Esophagus mucosa (tissue), 1 donor: ENCODE measurements at places on chromosomes 2 and 18. TPM values are rescaled to one million over a fixed set of nuclear protein-coding genes. Genes with fewer than 3 reads are reported as not detected.

- no peak for ATAC-seq
Measured at GRCh38 chr2:238694136-238694755, 153.6 kb upstream of the TWIST2 start.

DNA sequence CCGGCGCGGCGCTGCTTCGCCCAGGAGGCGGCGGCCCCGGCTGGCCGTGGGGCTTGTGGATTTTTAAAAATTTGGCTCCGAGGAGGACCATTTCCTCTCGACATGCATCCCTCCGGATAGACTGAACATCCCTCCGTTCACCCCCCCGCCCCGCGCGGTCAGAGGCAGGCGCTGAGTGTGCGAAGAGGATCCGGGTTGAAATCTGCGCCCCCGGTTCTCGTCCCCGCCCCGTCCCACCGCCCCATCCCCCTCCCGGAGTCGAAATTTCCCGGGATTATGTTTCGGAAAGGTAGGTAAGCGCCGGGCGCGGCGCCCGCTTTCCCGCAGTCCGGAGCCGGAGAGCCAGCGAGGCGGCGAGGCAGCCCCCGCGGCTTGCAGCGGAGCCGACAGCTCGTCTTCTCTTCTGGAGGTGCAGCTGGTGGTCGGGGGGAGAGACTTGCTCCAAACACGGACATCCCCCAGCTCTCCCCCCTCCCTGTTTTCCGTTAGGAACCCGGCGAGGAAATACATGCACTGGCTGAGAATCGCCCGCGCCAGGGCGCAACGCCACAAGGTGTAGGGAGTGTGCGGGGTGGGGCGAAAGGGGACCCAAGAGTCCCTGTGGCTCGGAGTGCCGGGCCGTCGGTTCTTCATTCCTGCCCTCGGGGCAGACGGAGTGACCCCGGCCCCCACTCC lies at the start of gene PRKCE:
TSS of gene PRKCE (plus strand) at position 261 of the 675 bp plus-strand sequence.
- peak; percentile 27 for ATAC-seq

DNA sequence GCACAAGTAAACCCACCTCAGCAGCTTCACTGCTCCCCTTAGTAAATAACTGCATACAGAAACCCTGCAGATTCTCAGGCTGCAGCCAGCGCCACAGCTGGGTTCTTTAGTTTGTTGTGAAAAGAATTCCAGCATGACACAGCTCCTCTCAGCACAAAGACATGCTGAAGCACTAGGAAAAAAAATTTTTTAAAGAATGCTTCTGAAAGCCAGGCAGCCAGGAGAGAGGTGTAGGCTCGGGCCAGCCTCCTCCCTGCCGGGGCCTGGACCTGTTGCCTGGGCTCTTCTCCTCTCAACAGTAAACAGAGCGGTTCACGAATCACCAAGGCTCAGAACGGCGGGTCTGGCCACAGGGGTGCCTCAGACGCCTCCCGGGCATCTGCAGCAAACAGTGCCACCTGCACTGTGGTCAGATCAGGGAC lies 95.7 kb upstream of the POU3F3 start:
- no peak for ATAC-seq

GRCh38 chr2:172375251-172375650 lies 52.1 kb upstream of the ITGA6 start:
- peak; percentile 46 for ATAC-seq

DNA sequence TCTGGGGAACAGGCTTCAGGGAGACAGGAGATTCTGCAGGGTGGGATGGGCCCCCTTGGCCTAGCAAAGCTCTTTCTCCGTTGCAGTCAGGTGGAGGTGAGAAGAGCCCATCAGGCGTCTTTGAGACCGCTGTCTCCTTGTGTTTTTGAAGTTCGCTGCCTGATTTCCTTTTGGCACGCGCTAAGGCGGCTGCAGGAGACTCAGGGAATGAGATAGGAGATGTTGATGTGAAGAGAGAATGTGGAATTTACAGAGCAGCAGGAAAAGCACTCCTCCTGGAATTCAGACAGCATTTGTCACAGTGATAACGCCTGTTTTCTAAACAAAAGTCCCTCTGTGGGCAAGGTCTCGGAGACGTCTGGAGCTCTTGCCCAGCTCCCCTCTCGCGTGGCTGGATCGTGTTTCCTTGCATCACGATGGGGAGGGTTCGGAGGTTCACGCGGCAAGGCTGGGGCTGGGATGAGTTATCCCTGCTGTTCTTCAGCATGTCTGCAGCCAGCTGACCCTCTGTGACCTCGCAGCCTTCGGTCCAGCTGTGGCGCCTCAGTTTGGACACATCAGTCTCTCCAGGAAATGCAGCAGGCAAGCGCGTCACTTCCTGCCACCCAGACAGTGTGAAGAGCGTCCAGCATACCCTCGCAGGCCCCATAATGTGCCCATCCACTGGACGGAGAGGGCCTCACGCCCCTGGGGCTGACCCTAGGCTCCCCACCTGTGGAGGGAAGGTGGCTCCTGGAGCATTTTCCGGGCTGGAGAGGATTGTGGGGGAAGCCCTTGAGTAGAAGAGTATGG lies 30.2 kb downstream of the GLI2 start:
- ATAC-seq, result no peak

DNA sequence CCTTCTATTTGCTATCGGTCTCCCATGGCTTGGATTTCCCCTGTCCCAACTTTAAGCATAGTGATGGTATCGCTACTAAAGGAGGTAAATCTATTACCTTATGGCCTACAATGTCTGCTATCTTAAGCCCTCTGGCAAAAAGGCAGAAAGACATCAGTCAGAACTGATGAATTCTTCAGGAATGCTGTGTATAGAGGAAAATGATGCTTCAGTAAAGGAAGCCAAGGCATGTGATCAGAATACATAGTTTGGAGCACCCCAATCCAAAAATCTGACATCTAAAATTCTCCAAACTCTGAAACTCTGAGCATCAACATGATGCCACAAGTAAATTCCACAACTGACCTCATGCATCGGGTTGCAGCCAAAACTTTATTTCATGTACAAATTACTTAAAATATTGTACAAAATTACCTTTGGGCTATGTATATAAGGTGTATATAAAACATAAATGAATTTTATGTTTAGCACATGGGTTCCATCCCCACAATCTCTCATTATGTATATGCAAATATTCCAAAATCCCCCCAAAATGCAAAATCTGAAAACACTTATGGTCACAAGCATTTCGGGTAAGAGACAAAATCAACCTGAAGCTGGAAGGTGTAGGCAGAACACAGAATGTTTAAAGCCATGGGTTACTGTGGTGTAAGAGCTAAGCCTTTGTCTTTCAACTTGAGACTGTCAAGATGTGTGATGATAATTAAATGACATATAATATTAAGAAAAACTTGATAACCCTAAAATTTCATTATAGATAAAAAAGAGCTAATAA lies 66.2 kb downstream of the CUL3 start:
- ATAC-seq, result no peak

GRCh38 chr2:53104263-53104662 lies 663.3 kb upstream of the CHAC2 start:
- ATAC-seq, result no peak

DNA sequence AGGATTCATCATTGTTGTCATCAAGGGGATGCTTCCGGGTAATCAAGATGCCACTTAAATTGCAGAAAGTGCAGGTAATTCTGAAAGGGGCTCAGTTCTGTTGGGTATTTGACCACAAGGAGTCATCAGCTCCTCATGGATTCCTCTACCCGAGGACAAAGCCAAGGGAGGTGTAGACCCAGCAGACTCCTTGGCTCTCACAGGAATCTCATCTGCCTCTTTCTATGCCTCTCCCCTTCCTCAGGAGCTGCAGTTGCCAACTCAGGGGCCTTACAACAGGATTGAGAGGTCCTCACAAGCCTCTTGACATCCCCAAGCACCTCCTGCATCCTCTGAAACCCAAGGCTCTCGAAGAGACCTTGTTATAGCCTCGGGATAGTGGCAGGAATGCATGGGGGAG lies 44.0 kb downstream of the ITGB6 start:
- no peak for ATAC-seq

DNA sequence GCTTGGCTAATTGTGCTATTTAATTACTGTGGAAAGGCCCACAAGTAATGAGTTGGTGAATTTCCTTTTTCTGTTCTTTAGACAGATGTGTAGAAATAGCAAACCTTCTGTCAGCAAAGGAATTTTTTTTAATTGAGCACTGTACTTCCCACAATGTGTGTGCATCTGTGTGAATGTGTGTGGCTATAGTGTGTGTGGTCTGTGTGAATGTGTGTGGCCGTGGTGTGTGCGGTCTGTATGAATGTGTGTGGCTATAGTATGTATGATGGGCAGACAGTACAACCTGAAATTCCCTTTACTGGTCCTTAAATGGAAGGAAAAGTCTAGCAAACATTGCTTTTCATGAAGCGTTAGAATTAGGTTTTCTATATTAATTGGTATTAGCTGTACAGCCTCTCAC lies 203.5 kb upstream of the TPO start:
- no peak for ATAC-seq

The C1QL2 gene
- not detected for total RNA-seq

The TMEM169 gene
- 0.04 TPM for total RNA-seq
